ENCODE measurements at places on chromosomes 4 and X.

DNA sequence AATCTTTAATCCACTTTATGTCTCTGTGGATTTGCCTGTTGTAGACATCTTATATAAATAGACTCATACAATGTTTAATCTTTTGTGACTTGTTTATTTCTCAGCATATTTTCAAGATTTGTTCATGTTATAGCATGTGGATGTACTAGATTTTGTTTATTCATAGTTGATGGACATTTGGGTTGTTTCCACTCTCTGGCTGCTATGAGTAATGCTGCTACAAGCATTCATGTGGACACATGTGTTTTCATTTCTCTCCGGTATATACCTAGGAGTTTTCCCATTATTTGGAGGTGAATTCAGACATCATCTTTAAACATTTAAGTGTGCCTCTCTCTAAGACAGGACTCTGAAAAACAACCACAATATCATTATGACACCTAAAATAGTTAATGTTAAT, 2.3 kb downstream of the IKBKG start:
- DNase-seq, result no peak

- DNase-seq, result peak; percentile 10
Measured at GRCh38 chr4:166421556-166422156, 548.6 kb downstream of the TLL1 start.

- DNase-seq, result no peak
Measured at GRCh38 chr4:5200513-5200912, 149.2 kb downstream of the STK32B start.

DNA sequence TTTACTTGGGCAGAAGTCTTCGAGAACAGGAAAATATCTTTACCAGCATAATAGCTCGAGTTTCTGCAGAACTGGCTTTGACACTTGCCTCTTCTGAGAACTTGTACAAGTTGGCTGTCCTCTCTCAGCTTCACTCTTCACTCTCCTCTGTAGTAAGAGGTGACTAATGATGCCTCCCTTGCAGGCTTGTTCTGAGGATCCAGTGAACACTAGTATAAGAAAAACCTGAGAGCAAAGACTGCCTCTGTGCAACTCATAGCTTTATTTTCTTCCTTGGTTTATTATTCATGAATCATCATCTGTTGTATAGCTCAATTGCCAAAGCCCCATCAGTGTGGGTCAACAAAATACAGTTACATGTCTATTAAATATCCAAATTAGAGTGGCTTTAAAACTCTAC, 266.7 kb upstream of the CLNK start:
- DNase-seq, result no peak

GRCh38 chrX:68719904-68720614, 72.6 kb downstream of the STARD8 start:
- no peak for DNase-seq

GRCh38 chrX:70553516-70553915, 108.9 kb downstream of the DLG3 start:
- DNase-seq, result no peak

DNA sequence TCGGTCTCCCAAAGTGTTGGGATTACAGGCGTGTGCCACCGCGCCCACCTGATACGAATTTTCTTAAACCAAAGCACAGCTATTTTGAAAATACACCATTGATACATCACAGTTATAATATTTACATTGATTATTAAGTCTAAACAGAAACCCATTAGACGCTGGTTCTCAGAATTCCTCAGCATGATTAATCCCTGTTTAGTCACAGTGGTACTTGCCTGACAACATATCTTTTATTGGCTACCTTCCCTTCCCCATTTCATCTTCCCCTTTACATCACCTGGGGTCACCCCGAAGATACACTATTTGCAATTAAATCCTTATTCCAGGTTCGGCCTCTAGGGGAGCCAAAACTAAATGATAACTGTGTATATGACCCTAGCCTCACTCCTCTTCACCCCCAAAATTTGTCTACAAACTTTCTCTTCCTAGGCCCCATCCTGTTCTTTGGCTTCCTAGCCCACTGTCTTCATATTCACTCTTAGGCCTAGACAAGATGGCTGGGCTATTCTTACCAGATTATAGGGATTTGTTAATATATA, 36.8 kb upstream of the IL1RAPL1 start:
- no peak for DNase-seq

- DNase-seq, result no peak
Measured at GRCh38 chr4:84699001-84699671, 116.2 kb downstream of the CDS1 start.

- DNase-seq, result no peak
Measured at GRCh38 chr4:8699479-8700145, 107.0 kb downstream of the CPZ start.

- no peak for DNase-seq
Measured at GRCh38 chr4:53800741-53801140, 209.5 kb upstream of the LNX1 start.

DNA sequence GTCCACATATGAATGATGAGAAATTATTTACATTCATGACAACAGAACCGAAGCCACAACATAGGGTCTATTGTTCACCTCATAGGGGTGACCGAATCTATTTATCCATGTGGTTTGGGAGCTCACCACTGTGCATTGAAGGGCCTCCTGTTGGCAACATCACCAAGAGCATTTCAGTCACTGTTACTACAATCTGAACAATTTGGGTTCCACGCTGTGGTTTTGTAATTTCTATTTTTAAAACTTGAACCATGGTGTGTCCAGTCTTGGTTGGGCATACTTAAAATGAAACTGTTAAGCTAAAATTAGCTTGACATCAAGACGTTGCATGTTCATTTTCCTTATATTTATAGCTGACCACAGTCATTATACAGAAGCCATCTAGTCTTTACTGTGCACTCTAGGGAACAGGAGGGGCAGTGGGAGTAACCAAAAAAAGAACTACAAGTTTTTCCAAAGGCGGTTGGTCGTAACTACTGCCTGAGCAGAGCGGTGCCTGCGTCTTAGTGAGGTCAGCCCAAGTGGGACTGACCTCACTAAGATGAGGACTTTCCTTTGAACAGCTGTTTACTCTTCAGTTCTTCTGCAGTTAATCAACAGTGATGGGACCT, 192.1 kb downstream of the SPRY1 start:
- no peak for DNase-seq

DNA sequence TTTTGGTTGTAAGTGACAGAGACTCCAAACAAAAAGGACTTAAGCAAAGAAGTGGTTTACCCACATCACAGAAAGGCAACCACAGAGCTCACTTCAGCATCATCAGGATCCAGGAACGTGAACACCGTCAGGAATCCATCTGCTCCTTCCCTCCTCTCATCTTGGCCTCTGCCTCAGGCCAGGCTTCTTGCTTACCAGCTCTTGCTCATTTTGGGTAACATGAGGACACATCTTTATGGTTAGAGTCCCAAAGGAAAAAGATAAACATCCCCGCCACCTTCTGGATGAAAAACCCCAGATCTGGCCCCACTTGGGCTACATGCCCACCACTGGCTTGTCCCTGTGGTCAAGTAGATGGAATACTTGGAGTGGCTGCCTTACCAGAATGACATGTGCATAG, 176.8 kb upstream of the RPL34 start:
- DNase-seq, result no peak

DNA sequence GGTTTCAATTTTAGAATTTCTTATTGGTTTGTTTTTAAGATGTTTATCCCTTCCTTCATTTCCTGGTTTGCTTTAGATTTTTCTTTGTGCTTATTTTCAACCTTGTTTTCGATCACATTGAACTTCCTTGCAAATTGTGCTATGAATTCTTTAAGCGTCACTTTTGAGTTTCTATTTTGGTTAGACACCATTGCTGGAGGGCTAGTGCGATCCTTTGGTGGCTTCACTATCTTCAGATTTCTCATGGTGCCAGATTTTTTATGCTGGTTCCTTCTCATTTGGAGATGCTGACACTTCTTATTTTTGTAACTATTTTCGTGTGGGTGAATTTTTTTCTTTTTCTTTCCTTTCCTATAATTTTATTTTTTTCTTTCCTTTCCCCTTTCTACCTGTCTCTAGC, 227.2 kb upstream of the HDX start:
- DNase-seq, result no peak

DNA sequence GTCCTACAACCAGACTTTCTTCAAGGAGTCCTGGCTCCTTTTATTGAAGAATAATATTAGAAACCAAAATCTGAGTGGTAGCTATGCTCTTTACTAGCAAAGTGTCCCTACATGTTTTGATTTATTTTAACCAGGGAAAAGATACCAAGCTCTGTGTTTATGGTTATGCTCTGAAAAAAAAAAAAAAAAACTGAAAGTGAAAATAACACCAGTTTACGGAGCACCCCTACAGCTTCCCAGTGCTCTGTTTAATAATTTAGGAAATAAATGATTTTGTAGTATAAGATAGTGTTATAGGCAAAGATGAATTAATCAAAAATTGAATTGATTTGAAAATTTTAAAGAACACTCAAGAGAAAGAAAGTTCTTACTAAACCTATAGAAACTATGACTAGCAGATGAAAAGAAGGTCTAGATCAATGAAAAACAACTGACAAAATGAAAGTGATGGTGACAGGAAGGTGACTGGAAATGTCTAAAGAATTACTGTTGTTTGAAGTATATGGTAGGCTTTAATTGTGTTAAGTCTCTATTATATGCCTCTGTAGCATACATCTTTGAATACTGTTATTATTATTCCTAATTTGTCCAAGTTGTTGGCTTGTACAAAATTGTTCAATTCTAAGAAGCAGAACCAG, 1698.4 kb upstream of the PCDH10 start:
- DNase-seq, result no peak

- DNase-seq, result no peak
Measured at GRCh38 chrX:36445566-36445965, 526.0 kb downstream of the CFAP47 start.

- no peak for DNase-seq
Measured at GRCh38 chrX:22594766-22595165, 322.1 kb downstream of the CBLL2 start.

- no peak for DNase-seq
Measured at GRCh38 chr4:74635074-74635473, 159.2 kb downstream of the BTC start.

- DNase-seq, result no peak
Measured at GRCh38 chr4:138509346-138509745, 267.2 kb upstream of the SLC7A11 start.

DNA sequence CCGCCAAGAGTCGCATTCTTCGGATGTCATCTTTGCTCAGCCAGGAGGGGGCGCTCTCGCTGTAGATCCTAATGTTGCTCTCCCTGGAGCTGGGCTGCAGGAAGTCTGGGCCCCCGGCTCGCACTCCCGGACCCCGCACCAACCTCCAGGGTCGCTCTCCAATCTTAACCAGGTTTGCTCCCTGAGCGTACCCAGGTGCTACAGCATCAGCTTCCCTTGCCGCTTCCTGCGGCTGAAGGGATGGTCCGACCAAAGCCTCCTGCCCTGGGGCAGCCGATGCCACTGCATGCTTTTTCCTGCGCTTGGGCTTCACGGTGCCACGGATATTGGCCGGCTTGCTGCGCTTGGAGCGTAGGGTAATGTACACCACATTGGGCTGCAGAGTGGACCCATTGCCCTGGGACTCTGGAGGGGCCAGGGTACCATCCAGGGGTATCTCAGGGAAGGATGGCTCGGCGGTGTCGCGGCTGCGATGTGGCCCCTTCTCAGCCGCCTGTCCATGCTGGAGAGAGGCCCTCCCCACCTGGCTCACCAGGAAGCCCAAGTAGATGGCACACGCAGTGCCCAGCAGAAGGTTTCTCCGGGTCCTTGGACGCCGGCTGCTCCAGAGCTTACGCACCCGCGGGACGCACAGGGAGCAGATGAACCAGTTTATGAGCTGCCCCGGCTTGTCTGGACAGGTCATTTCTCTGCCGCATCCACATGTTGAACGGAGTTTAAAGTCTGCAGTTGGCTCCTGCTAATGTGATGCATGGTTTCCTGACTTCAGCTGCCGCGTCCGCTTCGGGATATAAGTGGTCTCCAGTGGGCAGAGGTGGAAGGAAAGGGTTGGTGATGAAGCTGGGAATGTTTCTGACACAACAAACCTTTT, 1.9 kb downstream of the GASK1B start:
- no peak for DNase-seq

DNA sequence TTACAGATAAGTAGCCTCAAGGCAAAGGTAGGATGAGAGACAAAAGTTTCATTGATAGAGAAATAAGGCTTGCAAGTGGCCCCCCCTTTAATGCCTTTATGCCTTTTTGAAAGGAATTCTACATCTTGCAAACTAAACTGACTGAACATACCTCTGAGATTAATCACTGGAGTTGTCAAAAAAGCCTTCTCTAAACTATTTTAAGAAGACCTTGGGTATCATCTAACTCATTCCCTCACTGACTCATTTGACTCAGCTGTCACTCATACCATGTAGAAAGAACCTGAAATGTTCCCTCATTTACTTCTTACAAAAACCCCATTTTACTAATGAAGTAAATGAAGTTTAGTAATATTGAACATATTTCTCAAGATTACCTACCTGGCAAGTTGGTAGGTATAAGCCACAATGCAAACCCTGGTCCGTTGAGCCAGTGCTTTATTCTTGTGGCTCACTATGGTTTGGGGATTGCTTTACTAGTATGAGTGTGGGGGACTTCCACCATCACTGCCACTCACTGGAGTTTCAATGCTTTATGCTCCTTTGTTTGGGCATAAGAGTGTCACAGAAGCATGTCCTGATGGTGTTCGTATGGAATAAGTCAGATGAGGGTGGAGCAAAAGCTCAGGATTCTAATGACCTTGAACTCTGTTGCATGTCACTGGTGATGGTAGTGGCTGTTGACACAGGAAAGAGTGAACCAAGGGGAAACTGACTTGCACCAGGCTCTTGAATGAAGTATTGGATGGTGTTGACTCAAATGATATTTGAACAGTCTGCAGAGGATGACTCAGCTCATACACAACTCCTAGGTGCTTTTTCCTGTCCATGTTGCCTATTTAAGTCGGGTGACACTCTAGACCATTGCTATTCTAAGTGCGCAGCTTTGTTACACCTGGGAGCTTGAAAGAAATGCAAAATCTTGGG, 305.5 kb upstream of the EMCN start:
- DNase-seq, result peak; percentile 12

GRCh38 chr4:147830987-147831386, 99.1 kb downstream of the ARHGAP10 start:
- peak; percentile 40 for DNase-seq

GRCh38 chr4:117481742-117482141, 396.4 kb upstream of the TRAM1L1 start:
- no peak for DNase-seq

GRCh38 chrX:136863826-136864225, 16.7 kb downstream of the RBMX start:
- DNase-seq, result no peak

GRCh38 chrX:10393899-10394298, 226.5 kb downstream of the MID1 start:
- peak; percentile 76 for DNase-seq

DNA sequence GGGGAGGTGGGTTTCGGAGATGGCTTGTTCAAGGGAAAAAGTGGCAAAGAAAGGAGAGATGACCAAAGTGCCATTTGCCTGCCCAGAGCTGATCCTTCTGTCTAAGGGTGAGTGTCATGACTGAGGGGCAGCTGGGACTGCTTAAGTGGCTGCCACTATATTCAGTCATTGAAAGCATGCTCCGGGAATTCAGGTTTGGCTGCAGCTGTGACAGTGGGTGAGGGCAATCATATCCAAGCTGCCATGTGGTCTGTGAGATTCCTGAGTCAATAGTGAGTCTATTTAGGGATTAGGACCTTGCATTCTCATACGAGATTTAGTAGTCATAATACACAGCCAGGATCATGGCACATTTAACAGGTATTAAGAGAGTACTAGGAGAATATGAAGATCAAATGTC, 138.8 kb upstream of the BANK1 start:
- DNase-seq, result no peak

GRCh38 chr4:26420438-26420837, 69.8 kb downstream of the CCKAR start:
- DNase-seq, result no peak

- DNase-seq, result no peak
Measured at GRCh38 chrX:96611619-96612362, 72.9 kb upstream of the DIAPH2 start.

Measured in RCC 7860 (cell line).